ENCODE measurements at places on chromosomes 1 and 21. TPM values are rescaled to one million over a fixed set of nuclear protein-coding genes. Genes with fewer than 3 reads are reported as not detected.

The CLCA2 gene
- polyA plus RNA-seq = 0.02 TPM

The CR1 gene
- polyA plus RNA-seq = not detected

The C1orf185 gene
- polyA plus RNA-seq = not detected

The FOXD2 gene
- not detected for polyA plus RNA-seq

The TRIM63 gene
- polyA plus RNA-seq = not detected

The DCDC2B gene
- polyA plus RNA-seq = not detected

The CLDN17 gene
- polyA plus RNA-seq = not detected

The MROH7 gene
- 0.51 TPM for polyA plus RNA-seq

The CRYAA gene
- polyA plus RNA-seq = not detected

The ANGPTL1 gene
- polyA plus RNA-seq = not detected

The HES3 gene
- not detected for polyA plus RNA-seq

The GPR3 gene
- 6.0 TPM for polyA plus RNA-seq

The BTBD8 gene
- polyA plus RNA-seq = 0.49 TPM

The PGLYRP3 gene
- not detected for polyA plus RNA-seq

The RHOU gene
- polyA plus RNA-seq = 0.44 TPM

The OR2L2 gene
- polyA plus RNA-seq = 0.03 TPM

The CFAP141 gene
- polyA plus RNA-seq = not detected

The AK5 gene
- polyA plus RNA-seq = 22.9 TPM

The KIF17 gene
- polyA plus RNA-seq = 4.3 TPM

The CACNA1S gene
- not detected for polyA plus RNA-seq

The MAN1C1 gene
- polyA plus RNA-seq = 0.26 TPM

The ADCY10 gene
- polyA plus RNA-seq = 0.15 TPM

The TSACC gene
- polyA plus RNA-seq = 1.5 TPM

The SH2D1B gene
- not detected for polyA plus RNA-seq

The COL6A1 gene
- 107 TPM for polyA plus RNA-seq

The GIPC2 gene
- polyA plus RNA-seq = not detected

The CFHR2 gene
- polyA plus RNA-seq = not detected

The PTCH2 gene
- polyA plus RNA-seq = 1.0 TPM

The CYP4A11 gene
- not detected for polyA plus RNA-seq

The DUSP23 gene
- 44.3 TPM for polyA plus RNA-seq

The VANGL2 gene
- 17.5 TPM for polyA plus RNA-seq

The ERG gene
- 0.05 TPM for polyA plus RNA-seq

The CLK2 gene
- polyA plus RNA-seq = 76.7 TPM

The AMPD1 gene
- polyA plus RNA-seq = not detected

The PAPPA2 gene
- polyA plus RNA-seq = 0.02 TPM

The ANGPTL7 gene
- 0.08 TPM for polyA plus RNA-seq

The SPRR3 gene
- not detected for polyA plus RNA-seq

The CRB1 gene
- 0.18 TPM for polyA plus RNA-seq

The GJB5 gene
- not detected for polyA plus RNA-seq

The KRTAP19-1 gene
- not detected for polyA plus RNA-seq

The IGSF21 gene
- polyA plus RNA-seq = not detected

The CD164L2 gene
- polyA plus RNA-seq = 0.05 TPM

The VSIG8 gene
- not detected for polyA plus RNA-seq

The C1orf141 gene
- polyA plus RNA-seq = not detected

The PWP2 gene
- 6.9 TPM for polyA plus RNA-seq

The INKA2 gene
- 1.2 TPM for polyA plus RNA-seq

The CHAF1B gene
- 5.6 TPM for polyA plus RNA-seq

The SH2D5 gene
- 6.5 TPM for polyA plus RNA-seq

The SLC45A1 gene
- 2.5 TPM for polyA plus RNA-seq

The PRAMEF8 gene
- not detected for polyA plus RNA-seq

The TINAGL1 gene
- not detected for polyA plus RNA-seq

The NPR1 gene
- polyA plus RNA-seq = 0.05 TPM

The TNFRSF8 gene
- 0.07 TPM for polyA plus RNA-seq

The TAS1R3 gene
- 0.06 TPM for polyA plus RNA-seq

The B4GALT2 gene
- polyA plus RNA-seq = 48.0 TPM

The IRF2BP2 gene
- polyA plus RNA-seq = 40.3 TPM

The SYT2 gene
- 0.03 TPM for polyA plus RNA-seq

The RNF186 gene
- not detected for polyA plus RNA-seq
